ENCODE measurements at places on chromosomes 4 and X.

DNA sequence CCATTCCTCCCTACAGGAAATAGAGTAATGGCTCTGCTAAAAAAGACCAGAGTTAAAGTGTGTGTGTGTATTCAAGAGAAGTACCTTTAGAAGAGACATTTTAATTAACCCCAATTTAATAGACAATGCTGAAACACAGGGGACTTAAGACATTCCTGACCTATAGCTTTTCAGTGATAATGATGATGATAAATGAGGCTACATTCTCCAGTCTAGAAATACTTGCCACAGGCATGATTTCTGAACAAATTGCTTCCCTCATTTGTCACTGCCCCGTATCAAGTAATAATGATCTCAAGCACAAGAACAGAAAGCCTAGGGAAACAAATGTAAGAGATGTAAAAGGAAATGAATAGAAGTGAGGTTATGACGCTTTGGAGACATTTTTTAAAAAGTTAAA, 117.1 kb downstream of the UNC5C start:
- DNase-seq, result no peak

GRCh38 chr4:56215901-56216300, 171.4 kb downstream of the AASDH start:
- DNase-seq, result peak; percentile 26

- no peak for DNase-seq
Observed at GRCh38 chr4:22754116-22754515, 61.4 kb downstream of the GBA3 start.

DNA sequence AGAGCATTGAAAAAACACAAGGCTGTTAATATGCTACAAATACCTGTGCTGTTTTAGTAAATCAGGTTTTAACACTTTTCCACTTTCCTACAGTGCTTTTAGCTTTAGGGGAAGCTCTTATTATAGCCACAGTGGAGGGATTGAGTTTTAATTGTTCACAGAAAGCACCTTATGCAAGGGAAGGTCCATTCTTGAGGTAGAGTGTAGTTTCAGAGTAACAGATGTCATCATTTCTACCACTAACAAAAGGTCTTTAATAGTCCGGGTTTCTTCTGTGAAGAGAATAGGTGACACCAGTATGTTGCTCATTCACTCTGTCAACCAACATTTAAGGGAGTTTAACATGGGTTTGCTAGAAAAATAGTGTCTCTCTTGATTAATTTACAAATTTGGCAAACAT, 104.4 kb downstream of the STIM2 start:
- no peak for DNase-seq

- peak; percentile 62 for DNase-seq
Observed at GRCh38 chr4:37978248-37978924, 18.2 kb downstream of the PTTG2 start.

GRCh38 chr4:60590116-60590515, 610.0 kb upstream of the ADGRL3 start:
- DNase-seq, result no peak

- no peak for DNase-seq
Observed at GRCh38 chr4:169993531-169993930, 32.7 kb downstream of the MFAP3L start.

GRCh38 chrX:31555506-31555905, 483.7 kb upstream of the FTHL17 start:
- no peak for DNase-seq

DNA sequence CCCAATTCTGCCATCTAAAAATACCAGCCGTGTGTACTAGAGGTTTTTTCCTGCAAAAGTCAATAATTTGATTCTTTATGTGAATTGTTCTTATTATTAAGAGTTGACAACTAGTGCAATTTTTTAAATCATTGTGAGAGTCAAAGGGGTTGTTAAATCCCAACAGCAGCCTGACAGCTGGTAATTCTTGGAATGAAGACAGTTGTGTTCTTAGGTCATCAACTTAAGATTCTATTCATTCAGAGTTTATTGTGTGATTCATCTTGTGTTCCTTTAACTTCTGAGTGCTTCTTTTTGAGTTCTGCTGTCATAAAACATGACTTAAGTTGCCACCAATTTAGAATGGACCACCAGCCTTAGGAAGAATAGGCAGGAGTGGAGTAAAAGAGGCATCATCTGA, 329.0 kb downstream of the NAF1 start:
- DNase-seq, result no peak

GRCh38 chr4:123421937-123422781, 25.6 kb downstream of the SPRY1 start:
- DNase-seq, result no peak

GRCh38 chr4:681736-682451, 7.1 kb downstream of the SLC49A3 start:
- no peak for DNase-seq

- DNase-seq, result peak; percentile 31
Observed at GRCh38 chr4:169604131-169604900, 8.1 kb downstream of the NEK1 start.

GRCh38 chr4:5799406-5799805, 88.4 kb downstream of the EVC start:
- DNase-seq, result no peak

GRCh38 chrX:48676893-48677270, 6.7 kb upstream of the WAS start:
- no peak for DNase-seq
